Breast epithelium (tissue), 4 donors: ENCODE measurements at places on chromosomes 4 and X. TPM values are rescaled to one million over a fixed set of nuclear protein-coding genes. Genes with fewer than 3 reads are reported as not detected.

TCEAL6 gene
- not detected for total RNA-seq

HMX1 gene
- total RNA-seq = not detected

FAM47B gene
- total RNA-seq = not detected

CD40LG gene
- 0.29 TPM for total RNA-seq

GRCh38 chrX:107556967-107557366 lies 71.3 kb upstream of the PRPS1 start:
- no peak for DNase-seq

DNA sequence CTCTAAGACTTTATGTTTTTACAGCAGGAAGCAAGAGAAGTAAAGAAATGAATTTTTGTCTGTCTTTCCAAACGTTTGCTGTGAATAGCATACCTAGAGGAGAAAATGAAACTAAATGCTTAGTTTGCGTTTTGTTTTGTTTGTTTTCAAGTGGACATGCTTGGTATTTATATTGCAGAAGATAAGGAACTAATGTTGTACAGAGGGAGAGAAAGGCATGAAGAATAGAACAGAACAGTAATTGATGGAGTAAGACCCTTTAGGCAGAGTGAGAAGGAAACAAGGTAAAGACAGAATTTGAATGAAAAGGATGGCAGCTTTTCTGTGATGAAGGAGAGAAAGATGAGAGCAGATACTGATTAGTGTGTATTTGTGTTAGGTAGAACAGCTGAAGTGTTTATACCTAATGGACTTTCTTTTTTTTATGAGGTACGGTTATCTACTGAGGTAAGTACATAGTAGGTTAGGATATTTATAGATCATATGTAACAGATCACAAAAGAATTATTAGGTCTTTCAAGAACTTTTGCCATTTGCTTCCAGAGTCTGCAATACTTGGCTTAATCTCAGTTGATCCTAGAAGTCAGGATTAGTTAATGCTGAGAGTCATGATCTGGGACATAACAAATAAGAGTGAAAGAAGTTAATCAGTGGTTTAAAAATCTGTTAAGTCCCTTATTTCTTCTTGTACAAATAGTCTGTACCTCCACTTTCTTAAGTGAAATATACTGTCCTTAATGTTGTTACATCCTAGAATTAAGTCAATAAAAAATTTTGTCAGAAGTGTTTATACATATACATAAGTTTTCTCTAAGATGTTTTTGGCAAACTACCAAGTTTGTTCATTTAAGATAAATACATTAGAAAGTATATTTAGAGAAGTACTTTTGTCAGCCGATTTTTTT lies 36.8 kb downstream of the FABP2 start:
- no peak for DNase-seq

DNA sequence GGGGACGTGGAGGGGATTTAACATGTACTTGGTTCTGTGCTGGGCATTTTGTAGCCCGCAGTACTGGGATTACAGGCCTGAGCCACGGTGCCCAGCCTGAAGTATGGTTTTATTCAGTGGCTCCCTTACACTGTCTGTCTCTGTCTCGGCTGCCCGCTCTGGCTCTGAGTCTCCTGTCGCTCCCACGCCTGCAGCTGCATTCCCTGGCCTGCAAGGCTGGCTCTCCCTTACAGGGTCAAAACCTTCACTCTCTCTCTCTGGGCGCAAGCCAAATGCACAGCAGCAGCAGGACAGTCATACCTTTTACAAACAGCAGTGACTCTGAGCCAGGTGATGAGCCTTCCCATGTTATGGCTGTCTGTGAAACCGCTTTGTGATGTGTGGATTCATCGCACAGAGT lies 72.1 kb downstream of the HTRA3 start:
- DNase-seq = no peak

DNA sequence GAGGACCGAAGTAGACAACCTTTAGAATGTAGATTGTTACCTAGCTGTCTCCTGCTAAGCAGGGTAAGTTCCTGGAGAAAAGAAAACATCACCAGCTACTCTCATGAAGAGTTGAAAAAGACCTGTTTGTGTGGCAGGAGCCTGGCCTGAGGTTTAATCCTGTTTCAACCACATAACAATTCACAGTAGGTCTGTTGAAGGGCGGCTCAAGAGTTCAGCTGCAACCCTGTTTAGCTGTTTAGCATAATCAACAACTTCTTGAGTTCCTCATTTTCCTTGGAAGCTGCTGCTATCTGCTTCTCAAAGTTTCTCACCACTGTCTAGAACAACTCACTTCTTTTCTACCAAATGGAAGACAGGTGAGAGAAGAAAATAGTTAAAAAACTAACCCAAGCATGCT lies 170.4 kb upstream of the TET2 start:
- DNase-seq = no peak

- no peak for DNase-seq
Observed at GRCh38 chr4:48028696-48029095, 12.1 kb downstream of the NIPAL1 start.

DNA sequence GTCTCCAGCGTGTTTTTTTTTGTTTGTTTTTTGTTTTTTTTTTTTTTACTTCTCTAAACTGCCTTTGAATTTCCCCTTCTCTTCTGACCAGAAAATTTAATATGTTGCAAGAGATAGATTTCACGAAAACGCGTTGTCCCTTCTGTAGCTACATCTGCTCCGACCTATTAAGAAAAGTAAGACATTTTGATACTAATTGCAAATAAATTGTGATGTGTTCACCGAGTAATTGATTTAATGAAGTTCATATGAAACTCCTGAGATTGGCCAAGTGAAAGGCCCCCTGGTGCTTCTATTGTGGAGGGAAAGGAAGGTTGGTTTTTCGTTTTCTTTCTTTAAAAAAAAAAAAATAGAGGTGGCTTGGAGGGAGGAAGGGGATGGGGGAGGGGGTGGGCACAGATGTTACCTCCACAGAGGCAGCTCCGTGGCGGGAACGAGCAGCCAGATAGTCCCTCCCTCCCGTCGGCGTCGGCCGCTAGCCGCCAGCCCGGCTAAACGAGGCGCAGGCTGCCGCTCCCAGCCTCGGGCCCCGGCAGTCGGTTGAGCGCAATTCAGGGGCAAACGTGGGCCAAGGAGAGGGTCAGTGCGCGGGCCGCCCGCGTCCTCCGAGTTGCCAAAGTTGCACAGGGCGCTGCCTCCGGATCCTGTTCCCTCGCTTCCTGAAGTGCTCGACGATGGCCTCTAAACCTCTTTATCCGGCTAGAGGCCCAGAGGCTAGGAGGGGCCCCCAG lies 139.1 kb upstream of the ZIC3 start:
- DNase-seq = no peak

- no peak for DNase-seq
Observed at GRCh38 chrX:4668802-4669536, 955.5 kb upstream of the PRKX start.

- DNase-seq = no peak
Observed at GRCh38 chr4:188130355-188130754, 8.9 kb upstream of the TRIML1 start.

DNA sequence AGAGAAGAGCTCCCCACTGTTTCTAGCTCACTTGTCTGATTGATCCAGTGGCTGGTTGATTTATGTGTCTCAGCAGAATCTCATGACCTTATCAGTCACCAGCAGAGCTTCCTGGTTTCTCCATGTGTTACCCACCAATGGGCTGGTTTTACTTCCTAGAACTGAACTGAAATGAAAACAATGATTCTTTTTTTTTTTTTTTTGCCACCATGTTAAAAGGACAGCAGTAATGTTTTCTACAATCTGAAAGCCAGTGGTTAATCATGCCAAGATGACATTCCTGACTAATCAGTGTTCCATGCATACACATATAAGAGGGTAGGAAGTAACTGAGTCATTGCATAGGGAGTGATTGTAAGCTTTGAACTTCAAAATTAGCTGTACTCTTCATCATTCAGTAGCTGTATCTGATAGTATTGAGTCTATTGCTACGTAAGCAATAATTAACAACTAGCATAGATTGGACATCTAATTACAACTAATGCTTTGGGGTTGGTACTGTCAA lies 67.7 kb downstream of the SLC4A4 start:
- DNase-seq = no peak

DNA sequence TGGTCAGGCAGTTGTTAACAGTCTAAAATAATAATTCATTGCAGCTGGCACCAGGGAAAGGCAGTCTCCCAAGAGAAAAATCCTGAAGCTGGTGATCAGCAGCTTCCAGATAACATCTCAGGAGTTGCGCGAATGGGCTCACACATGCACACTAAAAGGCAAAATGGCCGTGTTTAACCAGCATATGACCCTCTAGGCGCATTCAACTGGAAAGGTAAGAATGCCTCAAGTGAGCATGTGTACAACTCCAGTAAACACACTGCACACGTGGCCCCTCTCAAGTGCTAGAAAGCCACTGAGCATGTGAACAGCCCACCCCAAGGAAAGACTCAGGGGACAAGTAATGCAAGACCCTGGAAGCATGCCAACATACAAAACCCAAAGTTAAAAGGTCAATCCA lies 33.1 kb downstream of the STPG2 start:
- no peak for DNase-seq
